ENCODE measurements at places on chromosomes 3 and 15. TPM values are rescaled to one million over a fixed set of nuclear protein-coding genes. Genes with fewer than 3 reads are reported as not detected.

The LRTM1 gene
- polyA plus RNA-seq, result not detected

GRCh38 chr3:9777694-9778021, 7.9 kb upstream of the CAMK1 start:
- no peak for DNase-seq
- no peaks in the 10 kb centered on the region for H3K36me3 ChIP-seq
- H3K4me3 ChIP-seq, result no peak overlapping the region

- no peak for DNase-seq
- H3K27ac ChIP-seq, result no peak overlapping the region
- H3K27me3 ChIP-seq, result no peaks in the 10 kb centered on the region
Measured at GRCh38 chr3:167188592-167188991, 191.5 kb downstream of the ZBBX start.

The RARB gene
- polyA plus RNA-seq, result 0.13 TPM

GRCh38 chr3:170563712-170564423, 22.0 kb downstream of the SLC7A14 start:
- no peak for DNase-seq
- no peaks in the 10 kb centered on the region for H3K36me3 ChIP-seq
- H3K27ac ChIP-seq, result no peak overlapping the region

GRCh38 chr3:191388823-191389222, 58.5 kb upstream of the UTS2B start:
- H3K27me3 ChIP-seq, result no peaks in the 10 kb centered on the region
- H3K36me3 ChIP-seq, result no peaks in the 10 kb centered on the region
- DNase-seq, result no peak
- no peaks in the 10 kb centered on the region for H3K4me1 ChIP-seq

The TMEM212 gene
- polyA plus RNA-seq, result not detected

The CHST13 gene
- polyA plus RNA-seq, result not detected

- DNase-seq, result no peak
- no peaks in the 10 kb centered on the region for H3K4me1 ChIP-seq
- H3K27ac ChIP-seq, result no peak overlapping the region
- no peak overlapping the region for H3K4me3 ChIP-seq
- H3K36me3 ChIP-seq, result no peaks in the 10 kb centered on the region
Measured at GRCh38 chr15:67349634-67350033, 95.0 kb downstream of the IQCH start.

DNA sequence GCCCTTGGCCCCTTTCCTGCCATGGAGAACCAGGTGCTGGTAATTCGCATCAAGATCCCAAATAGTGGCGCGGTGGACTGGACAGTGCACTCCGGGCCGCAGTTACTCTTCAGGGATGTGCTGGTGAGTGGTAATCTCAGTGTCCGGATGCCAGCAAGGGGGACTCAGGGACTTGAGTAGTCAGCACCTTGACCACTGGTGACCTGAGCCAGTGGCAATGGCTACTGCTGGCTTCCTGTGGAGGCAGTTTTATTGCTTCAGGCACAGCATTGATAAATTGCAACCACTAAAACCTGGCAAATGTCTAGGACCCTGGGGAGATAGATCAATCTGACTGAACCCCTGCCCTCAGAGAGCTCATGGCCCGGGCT, 830 bp downstream of the MAP2K5 start:
- H3K27ac ChIP-seq, result peak overlapping the region; percentile 78
- H3K4me3 ChIP-seq, result peak overlapping the region; percentile 90
- H3K36me3 ChIP-seq, result no peaks in the 10 kb centered on the region
- peaks cover 7% of the 10 kb centered on the region for H3K4me1 ChIP-seq
- DNase-seq, result no peak
- no peaks in the 10 kb centered on the region for H3K27me3 ChIP-seq

The ARNT2 gene
- polyA plus RNA-seq, result not detected

The EPHB3 gene
- 0.04 TPM for polyA plus RNA-seq

GRCh38 chr15:80609512-80609946, 85.6 kb upstream of the ABHD17C start:
- H3K27me3 ChIP-seq, result no peaks in the 10 kb centered on the region
- DNase-seq, result no peak
- H3K4me3 ChIP-seq, result no peak overlapping the region
- H3K36me3 ChIP-seq, result no peaks in the 10 kb centered on the region

DNA sequence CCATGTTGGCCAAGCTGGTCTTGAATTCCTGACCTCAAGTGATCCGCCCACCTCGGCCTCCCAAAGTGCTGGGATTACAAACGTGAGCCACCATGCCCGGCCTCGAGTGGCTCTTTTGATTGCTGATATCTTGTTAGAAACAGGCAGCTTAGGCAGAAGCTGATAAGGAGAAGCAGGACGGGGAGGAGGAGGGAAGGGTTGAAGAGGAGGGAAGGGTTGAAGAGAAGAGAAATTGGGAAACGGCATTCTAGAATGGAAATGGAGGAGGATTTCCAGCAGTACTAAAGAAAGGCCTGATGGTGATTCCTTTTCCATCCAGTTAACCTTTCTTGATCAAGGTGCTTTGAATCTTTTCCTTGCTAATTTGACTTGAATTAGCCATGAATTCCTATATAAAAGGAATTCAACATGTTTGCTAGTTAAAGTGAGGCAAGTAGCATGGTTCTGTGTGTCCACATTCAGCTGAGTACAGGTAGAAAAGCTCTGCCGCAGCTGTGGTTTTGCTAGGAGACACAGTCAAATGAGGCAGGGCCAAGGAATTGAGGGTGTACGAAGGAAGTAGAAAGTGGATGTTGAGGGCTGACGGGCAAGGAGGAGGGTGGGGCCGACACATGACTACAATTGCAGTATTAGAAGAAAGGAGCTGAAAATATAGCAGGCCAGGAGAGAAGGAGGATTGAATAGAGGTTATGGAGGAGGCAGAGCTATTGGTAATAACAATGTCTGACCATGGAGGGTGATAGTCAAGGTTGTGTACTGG, 27.2 kb upstream of the ATP1B3 start:
- H3K36me3 ChIP-seq, result no peaks in the 10 kb centered on the region
- no peak overlapping the region for H3K4me3 ChIP-seq
- no peaks in the 10 kb centered on the region for H3K4me1 ChIP-seq
- H3K27me3 ChIP-seq, result no peaks in the 10 kb centered on the region

DNA sequence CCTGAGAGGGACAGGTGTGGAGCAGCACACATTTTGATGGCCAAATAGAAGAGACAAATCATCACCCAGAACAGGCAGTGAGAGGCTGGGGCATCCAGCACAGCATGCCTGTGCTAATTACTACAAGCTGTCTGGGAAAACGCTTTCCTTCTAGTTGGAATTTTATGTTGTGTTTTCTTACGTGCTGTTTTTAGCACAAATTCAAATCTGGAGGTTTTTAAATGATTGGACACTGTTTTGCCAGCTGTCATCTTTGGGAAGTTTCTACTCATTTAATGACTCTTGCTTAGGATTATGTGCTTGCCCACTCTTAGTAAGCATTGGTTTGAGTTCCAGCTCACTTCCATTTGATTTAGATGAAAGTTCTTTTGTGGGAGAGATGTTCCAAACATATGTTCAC, 43.5 kb downstream of the EAF1 start:
- H3K36me3 ChIP-seq, result no peaks in the 10 kb centered on the region
- H3K4me3 ChIP-seq, result no peak overlapping the region
- H3K4me1 ChIP-seq, result no peaks in the 10 kb centered on the region
- no peak overlapping the region for H3K27ac ChIP-seq
- H3K27me3 ChIP-seq, result no peaks in the 10 kb centered on the region

- H3K4me3 ChIP-seq, result no peak overlapping the region
- DNase-seq, result no peak
- no peaks in the 10 kb centered on the region for H3K27me3 ChIP-seq
Measured at GRCh38 chr3:158747417-158747816, 15.2 kb upstream of the RARRES1 start.

The SPINT1 gene
- polyA plus RNA-seq, result 2.0 TPM

DNA sequence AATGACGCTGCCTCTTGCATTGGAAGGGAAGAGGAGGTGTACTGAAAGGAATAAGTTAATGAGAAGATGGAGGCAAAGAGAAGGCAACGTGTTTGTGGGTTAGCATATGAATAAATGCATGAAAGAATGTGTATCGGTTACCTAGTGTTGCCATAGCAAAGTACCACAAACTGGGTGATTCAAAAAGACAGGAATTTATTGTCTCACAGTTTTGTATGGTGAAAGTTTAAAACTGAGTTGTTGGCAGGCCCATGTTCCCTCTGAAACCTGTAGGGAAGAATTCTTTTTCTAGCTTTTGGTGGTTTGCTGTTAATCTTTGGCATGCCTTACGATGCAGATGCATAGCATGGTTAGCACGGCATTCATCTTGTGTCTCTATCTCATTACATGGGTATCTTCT, 729.9 kb downstream of the MECOM start:
- H3K36me3 ChIP-seq, result no peaks in the 10 kb centered on the region
- no peak for DNase-seq
- no peak overlapping the region for H3K27ac ChIP-seq

The CD200R1 gene
- 18.8 TPM for polyA plus RNA-seq

The DUOXA2 gene
- not detected for polyA plus RNA-seq

DNA sequence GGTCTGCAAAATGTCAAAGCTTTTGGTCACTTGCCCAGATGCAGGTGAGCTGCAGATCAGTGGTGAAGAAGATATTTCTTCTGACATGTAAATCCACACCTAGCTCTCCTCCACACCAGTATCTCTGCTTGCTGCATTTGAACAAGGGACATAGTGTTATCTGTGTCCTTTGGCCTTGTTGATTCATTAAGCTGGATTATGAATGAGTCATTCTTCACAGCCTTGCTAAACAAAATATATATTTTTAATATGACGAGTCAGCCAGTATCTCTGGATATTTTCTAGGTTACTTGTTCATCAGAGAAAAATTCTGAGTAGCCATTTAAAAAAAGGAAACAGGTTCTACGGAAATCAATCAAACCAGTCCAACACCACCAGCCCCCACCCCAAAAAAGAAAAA, 190.6 kb upstream of the ADAMTS9 start:
- H3K4me3 ChIP-seq, result no peak overlapping the region
- H3K27ac ChIP-seq, result no peak overlapping the region
- H3K27me3 ChIP-seq, result no peaks in the 10 kb centered on the region
- DNase-seq, result no peak

The CLDN11 gene
- polyA plus RNA-seq, result not detected

The EAF1 gene
- 5.0 TPM for polyA plus RNA-seq

The RTP1 gene
- not detected for polyA plus RNA-seq

GRCh38 chr3:21457084-21457483, 293.9 kb downstream of the ZNF385D start:
- H3K4me1 ChIP-seq, result no peaks in the 10 kb centered on the region
- no peak for DNase-seq
- H3K27ac ChIP-seq, result no peak overlapping the region
- H3K27me3 ChIP-seq, result no peaks in the 10 kb centered on the region
- H3K36me3 ChIP-seq, result no peaks in the 10 kb centered on the region
- H3K4me3 ChIP-seq, result no peak overlapping the region

GRCh38 chr3:197014942-197015575, 14.6 kb downstream of the MELTF start:
- H3K27ac ChIP-seq, result no peak overlapping the region
- H3K36me3 ChIP-seq, result no peaks in the 10 kb centered on the region
- no peak overlapping the region for H3K4me3 ChIP-seq
- no peaks in the 10 kb centered on the region for H3K4me1 ChIP-seq
- no peaks in the 10 kb centered on the region for H3K27me3 ChIP-seq
- DNase-seq, result no peak

GRCh38 chr3:63351159-63352007, 73.3 kb downstream of the SYNPR start:
- H3K27ac ChIP-seq, result no peak overlapping the region
- H3K4me3 ChIP-seq, result no peak overlapping the region
- no peaks in the 10 kb centered on the region for H3K27me3 ChIP-seq
- no peaks in the 10 kb centered on the region for H3K36me3 ChIP-seq
- H3K4me1 ChIP-seq, result no peaks in the 10 kb centered on the region
- DNase-seq, result peak; percentile 8

The UBA7 gene
- polyA plus RNA-seq, result 48.4 TPM

Data from naive thymus-derived CD4-positive, alpha-beta T cell (primary cell).